Fibroblast of skin of right quadriceps (primary cell): ENCODE measurements at places on chromosomes 2 and 18.

DNA sequence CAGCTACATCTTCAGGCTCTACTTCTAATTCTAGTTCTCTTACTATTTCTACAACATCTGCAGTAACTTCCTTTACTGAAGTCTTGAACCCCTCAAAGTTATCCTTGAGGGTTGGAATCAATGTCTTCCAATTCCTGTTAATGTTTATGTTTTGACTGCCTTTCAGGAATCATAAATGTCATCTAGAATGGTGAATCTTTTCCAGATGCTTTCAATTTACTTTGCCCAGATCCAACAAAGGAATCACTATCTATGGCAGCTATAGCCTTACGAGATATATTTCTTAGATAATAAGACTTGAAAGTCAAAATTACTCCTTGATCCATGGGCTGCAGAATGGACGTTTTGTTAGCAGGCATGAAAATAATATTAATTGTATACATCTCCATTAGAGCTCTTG, 123.9 kb downstream of the PDE1A start:
- DNase-seq = no peak

- no peak for DNase-seq
These were observed 284.7 kb upstream of the ZC3H15 start for GRCh38 chr2:186201371-186201770.

GRCh38 chr2:221710744-221711143, 138.6 kb upstream of the EPHA4 start:
- no peak for DNase-seq

GRCh38 chr18:61764381-61764780, 128.4 kb downstream of the RNF152 start:
- DNase-seq = peak; percentile 51

DNA sequence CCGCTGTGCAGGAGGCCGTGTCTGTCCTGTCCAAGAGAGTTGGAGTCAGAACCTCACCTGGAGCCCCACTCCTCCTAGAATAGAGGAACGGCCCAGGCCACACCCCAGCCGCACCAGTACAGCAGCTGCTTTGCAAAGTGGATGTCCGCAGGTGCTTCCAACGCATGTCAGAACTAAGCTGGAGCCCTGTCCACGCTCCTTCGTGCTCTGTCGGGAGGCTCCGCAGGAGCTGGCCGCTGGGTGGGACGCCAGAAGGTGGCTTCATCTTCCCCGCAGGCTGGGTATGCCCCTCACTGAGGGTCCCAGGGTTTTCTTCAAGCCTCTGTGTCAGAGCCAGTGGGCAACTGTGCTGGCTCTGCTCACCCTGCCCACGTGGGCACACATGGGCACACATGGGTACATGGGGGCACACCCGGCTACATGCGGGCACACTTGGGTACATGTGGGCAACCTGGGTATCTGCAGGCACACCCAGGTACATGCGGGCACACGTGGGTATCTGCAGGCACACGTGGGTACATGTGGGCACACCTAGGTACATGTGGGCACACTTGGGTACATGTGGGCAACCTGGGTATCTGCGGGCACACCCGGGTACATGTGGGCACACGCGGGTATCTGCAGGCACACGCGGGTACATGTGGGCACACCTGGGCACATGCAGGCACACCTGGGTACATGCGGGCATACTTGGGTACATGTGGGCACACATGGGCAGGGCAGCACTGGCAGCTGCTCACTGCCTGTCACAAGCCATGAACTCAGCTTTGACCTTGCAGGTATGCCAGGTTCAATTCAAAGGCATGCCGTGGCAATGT, 67.1 kb upstream of the CTDP1 start:
- no peak for DNase-seq

DNA sequence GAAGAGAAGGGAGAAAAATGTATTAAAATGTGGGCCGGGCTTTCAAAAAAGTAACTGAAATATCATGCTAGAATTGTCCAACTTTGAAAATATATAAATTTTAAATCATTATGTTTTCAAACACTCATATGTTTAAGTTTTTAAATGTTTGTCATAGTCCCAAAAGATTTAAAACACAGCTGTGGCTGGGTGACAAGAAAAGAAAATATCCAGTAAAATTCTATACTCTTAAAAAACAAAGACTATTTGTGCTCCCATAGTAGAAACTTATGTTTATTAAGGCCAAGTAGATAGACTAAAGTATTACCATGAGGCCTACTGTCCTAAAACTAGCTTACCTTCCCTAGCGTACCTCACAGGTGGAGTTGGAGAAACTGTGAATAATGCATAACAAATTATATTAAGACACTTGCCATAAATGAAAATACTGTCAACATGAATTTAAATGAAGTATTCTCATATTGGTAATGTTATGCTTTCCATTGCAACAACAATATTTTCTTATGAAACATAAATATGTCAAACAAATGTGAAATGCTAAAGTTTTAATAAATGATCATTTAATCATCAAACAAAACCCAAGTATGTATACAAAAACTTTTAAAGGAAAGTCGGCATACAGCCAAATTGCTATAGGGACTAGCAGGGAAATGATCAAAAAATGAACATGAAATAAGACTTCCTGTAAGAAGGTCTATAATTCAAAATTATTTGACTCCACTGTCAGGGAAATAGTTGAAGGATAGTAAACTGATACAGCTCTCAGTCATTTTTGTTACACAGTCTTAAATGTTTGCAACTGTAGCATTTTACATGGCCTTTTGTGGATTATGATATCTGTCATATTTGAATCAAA, 13.4 kb downstream of the MEIS1 start:
- DNase-seq = peak; percentile 14

- no peak for DNase-seq
These were observed 60.6 kb upstream of the SMAD7 start for GRCh38 chr18:49011291-49011746.

DNA sequence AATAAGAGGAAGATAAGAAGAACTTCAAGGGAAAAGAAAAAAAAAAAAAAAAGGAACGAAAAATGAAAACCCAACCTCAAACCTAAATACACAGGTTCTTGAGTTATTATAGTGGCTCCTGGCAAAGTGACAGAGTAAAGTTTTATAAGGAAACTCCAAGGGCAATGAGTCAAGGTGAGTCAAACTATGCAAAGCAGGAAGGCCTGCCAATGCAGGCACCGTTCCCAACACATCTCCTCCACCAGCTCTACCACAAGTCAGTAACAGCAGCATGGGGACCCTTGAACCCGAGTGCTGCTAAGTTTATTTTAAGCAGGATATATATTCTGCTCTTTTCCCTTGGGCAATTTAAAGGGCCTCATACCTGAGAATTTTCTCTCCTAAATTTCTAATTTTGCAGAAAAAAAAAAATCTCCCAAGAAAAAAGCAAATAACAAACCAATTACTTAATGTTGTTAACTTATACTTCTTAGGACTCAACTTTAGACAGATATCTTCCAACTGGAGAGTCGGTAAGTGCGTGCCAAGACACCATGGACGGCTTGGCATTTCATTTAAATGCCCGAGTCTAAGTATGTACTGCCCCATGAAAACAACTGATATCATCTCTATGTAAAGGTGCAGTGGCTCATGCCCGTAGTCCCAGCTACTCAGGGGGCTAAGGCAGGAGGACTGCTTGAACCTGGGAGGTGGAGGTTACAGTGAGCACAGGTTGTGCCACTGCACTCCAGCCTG, 75.7 kb upstream of the TFCP2L1 start:
- DNase-seq = peak; percentile 77

DNA sequence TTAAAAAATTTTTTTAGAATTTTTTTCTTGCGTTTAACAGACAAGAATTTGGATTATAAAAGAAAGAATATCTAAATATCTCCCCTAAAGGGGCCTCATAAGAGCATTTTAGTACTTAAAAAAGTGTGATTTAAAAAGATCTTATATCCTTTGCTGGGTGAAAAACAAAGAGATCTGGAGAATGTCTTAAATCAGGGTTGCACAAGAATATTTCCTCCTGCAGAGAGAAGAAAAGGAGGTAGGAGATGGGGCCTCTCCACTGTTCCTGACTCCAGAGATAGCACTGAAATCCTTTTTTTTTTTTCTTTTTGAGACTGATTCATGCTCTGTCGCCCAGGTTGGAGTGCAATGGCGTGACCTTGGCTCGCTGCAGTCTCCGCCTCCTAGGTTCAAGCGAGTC, 68.5 kb upstream of the OSR1 start:
- no peak for DNase-seq

DNA sequence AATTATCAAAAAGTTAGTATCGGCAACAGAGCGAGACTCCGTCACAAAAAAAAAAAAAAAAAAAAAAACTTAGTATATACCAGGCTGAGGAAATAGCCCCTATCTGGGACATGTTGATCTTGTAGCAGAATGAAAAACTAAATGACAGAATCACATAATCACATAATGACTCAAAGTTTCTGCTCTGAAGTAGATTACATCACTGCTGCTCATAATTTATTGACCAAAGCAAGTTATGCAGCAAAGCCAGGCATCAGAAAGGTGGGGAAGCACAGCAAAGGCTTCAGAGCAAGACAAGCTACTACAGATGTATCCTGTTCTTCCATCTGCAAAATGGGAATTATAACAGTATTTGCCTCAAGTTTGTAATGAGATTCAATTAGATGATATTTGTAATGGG, 68.1 kb downstream of the BOD1L2 start:
- no peak for DNase-seq

DNA sequence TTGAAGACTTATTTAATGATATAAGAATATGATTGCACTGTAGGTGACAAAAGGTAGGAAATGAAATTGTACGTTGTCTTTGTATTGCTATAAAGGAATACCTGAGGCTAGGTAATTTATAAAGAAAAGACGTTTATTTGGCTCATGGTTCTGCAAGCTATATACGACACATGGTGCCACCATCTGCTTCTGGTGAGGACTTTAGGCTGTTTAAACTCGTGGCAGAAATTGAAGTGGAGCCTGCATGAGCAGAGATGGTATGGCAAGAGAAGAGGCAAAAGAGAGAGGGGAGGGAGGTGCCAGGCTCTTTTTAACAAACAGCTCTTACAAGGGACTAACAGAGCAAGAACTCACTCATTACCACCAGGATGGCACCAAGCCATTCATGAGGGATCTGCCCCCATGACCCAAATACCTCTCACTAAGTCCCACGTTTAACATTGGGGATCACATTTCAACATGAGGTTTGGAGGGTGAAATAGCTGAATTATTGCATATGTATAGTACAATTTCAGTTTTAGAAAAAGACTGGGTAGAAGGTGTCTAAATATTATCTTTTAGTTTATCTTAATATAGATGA, 86.8 kb downstream of the GULP1 start:
- DNase-seq = no peak

GRCh38 chr2:23609254-23609653, 224.3 kb downstream of the KLHL29 start:
- DNase-seq = no peak

GRCh38 chr2:68176657-68177056, 19.0 kb downstream of the PNO1 start:
- no peak for DNase-seq

DNA sequence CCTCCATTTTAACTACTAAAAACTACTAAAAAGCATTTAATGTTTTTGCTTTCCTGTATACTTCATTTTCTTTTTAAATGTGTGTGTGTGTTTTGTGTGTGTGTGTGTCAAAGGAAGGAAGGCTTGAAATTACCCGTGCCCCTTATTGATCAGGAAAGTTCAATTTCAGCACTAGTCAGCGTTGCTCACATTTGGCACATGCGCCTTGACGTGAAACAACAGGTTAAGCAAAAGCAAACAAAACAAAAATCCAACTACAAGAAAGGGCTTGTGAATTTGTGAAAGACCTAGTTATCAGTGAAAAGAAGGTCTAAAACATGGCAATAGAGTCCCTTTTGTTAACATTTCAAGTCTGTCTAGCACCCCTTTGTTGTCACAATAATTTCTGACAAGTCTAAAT, 72.5 kb downstream of the KCNH7 start:
- no peak for DNase-seq

GRCh38 chr2:80256782-80257167, 47.8 kb downstream of the LRRTM1 start:
- DNase-seq = no peak

DNA sequence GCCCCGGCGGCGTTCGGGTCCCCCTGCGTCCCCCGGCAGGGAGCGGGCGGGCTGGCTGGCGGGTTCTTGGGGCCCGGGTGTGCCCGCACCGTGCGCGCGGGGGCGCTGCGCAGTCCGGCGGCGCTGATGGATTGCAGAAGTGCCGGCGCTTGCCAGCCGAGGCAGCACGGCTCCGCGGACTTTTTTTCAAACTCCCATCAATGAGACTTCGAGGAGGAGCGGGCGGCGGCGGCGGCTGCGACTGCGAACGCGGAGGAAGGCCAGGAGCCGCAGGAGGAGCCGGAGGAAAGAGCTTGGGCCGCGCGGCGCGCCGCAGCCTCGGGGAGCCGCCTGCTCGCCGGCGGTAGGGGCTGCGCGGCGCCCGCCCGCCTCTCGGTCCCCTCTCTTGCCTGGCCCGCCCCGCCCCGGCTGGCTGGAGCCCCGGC, at the start of gene GLI2:
Gene GLI2, plus strand, starts transcription at position 123 of the 425 bp plus-strand sequence. CDS start 61,453 bp downstream, outside the sequence.
- DNase-seq = peak; percentile 90

GRCh38 chr2:16189836-16190160, 249.4 kb downstream of the MYCN start:
- no peak for DNase-seq

GRCh38 chr18:49560624-49561288, 1.1 kb upstream of the LIPG start:
- no peak for DNase-seq

GRCh38 chr2:161250864-161251436, 57.3 kb upstream of the PSMD14 start:
- DNase-seq = peak; percentile 33

DNA sequence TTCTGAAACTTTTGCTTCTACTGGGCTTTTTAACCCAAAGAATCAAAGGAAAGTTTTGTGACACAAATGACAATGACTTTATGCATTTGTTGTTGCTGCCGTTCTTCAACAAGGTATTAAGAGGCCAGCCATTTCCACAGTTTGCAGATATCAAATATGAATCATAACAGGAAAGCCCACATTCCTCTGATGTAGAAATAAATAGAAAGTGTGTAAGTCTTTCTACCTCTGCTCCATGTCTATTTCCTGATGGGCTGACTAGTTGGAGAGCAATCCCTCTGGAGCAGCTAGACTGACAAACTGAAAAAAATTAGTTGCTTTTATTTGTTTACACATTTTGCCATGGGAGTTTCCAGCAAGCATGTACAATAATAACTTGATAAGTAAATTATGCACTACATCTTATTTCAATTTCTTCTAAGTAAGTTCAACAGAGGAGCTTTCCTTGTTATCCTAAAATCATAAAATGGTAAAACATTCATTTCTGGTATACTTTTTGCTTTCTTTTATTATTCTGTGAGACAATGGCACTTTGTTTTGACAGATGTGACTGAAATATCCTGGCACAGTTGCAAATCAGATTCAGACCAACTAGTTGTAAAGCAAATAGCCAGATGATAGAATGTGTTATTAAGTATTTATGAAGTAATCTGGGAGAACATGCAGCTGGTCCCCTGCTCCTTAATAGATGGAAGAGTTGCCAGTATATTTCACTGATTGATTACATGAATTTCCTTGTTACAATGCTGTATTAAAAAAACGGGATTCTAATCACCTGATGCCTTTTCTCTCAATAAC, 266.7 kb downstream of the METTL4 start:
- DNase-seq = peak; percentile 23

- DNase-seq = no peak
These were observed 21.2 kb downstream of the GORASP2 start for GRCh38 chr2:170950221-170950761.

- DNase-seq = peak; percentile 47
These were observed at the start of gene SESTD1 for GRCh38 chr2:179264368-179265081. Gene SESTD1, minus strand, starts transcription at chr2:179264832. Its CDS starts 72,991 bp downstream, at chr2:179191841.
